ENCODE measurements at places on chromosomes 5 and 9.

DNA sequence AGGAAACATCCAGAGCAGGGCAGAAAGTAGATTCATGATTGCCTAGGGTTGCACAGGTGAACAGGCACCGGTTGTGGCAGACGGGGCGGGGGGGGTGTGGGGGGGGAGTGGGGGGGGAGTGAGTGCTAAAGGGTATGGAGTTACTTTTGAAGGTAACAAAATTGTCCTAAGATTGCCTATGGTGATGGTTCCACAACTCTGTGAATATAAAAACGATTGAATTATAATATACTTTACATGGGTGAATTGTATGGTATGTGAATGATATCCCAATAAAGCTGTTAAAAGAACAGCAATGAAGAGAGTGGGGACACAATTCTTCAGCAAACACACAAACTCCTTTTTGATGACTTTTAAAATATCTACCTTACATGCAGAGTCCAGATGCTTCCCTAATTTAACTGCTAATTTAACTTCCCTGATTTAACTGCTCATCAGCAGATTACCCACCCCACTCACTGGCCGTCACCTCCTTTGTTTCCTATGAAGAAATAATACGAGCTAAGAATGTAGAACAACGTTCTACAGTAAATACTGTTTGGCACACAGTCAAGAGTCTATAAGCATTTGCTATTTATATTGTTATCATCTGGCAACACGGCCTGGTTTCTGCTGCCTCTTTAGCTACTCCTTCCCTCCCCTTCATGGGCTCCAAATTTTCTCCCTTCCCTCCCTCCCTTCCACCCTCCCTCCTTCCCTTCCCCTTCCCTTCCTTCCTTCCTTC lies 83.5 kb downstream of the PTCH1 start:
- DNase-seq: no peak

- no peak for DNase-seq
Observed at GRCh38 chr5:65172486-65173129, 309.1 kb downstream of the ADAMTS6 start.

GRCh38 chr9:137085920-137086530 lies 760 bp upstream of the MAN1B1 start:
- no peak for DNase-seq

- DNase-seq: no peak
Observed at GRCh38 chr5:5025098-5025773, 114.9 kb upstream of the ADAMTS16 start.

GRCh38 chr5:147373328-147373727 lies 136.5 kb downstream of the DPYSL3 start:
- no peak for DNase-seq

DNA sequence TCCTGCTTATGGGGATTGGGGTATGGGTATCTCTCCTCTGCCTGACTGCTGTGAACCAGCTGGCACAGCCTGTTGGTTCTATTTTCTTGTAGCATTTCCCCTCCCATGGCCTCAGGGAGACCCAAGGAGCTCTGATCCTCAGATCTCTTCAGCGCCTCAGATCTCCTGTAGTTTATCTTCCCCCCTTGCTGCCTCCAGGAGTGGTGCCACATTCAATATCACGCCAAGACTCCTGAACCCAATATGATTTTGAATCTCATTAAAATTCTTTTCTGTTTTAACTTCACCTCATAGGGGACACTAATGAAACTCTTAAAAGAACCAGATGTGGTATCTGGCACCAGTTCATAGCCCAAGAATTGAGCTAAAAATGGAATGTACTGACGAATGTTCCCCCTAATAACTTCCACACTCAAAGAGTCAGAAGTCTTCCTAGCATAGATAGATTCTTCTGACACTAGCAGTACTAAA lies 59.6 kb upstream of the LIFR start:
- DNase-seq: no peak

- DNase-seq: no peak
Observed at GRCh38 chr9:88660611-88661010, 125.6 kb downstream of the NXNL2 start.

GRCh38 chr5:123810746-123811340 lies 298.9 kb downstream of the CSNK1G3 start:
- no peak for DNase-seq

- DNase-seq: no peak
Observed at GRCh38 chr9:131618071-131618479, 72.8 kb downstream of the PRRT1B start.

DNA sequence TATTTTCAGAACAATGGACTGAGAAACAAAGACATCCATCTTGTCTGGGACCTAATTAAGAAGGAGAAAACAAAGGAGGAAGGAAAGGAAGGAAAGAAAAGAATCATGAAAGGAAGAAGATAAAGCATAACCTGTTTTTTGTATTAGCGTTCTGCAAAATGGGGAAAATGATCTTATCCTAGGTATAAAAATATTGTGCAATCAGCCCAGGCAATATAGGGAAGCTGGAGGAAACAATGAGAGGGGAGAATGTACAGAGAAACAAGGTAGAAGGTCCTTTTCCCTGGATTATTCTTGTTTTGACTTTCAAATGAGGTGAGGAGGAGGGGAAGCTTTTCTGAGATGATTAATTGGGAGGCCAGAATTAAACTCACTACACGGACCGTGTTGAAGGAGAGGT lies 177.9 kb downstream of the COX7C start:
- DNase-seq: no peak

- DNase-seq: no peak
Observed at GRCh38 chr5:14464096-14464495, 117.5 kb upstream of the OTULINL start.

DNA sequence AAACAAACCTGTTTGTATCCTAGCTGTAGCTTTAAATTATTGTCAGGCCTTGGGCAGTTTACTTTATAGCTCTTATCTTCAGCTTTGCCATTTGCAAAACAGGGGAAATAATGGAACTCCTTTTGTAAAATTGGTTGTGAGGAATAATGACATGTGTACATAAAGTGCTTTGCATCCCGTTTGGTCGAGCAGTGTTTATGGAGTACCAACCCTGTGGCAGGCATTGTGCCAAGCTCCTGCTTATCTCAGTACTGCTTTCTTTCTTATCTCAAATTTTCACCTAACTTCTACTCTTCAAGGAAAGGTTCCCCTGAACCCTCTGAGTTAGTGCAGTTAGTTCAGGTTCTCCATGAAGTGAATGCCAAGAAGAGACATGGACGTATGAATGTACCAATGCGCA lies 9.4 kb upstream of the TENT2 start:
- DNase-seq: no peak

GRCh38 chr5:156888520-156888919 lies 38.4 kb downstream of the PPP1R2B start:
- DNase-seq: no peak

DNA sequence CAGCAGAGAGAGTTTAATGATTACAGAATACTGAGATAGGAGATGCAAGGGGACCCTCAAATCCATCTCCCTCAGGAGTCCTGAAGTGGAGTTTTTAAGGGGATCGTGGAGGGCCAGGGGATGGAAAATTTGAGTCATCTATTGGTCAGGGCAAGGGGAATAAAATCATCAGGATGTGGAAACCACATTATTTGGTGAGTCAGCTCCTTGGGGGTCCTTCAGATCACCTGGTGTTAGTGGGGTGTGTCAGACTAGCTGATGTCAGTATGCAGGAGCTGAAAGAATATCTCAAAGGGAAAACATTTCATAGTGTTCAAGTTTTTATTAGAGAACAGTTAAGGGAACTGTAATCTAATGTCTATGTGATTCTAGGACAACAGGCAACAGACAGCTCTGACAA lies 183.0 kb upstream of the FTMT start:
- DNase-seq: no peak

DNA sequence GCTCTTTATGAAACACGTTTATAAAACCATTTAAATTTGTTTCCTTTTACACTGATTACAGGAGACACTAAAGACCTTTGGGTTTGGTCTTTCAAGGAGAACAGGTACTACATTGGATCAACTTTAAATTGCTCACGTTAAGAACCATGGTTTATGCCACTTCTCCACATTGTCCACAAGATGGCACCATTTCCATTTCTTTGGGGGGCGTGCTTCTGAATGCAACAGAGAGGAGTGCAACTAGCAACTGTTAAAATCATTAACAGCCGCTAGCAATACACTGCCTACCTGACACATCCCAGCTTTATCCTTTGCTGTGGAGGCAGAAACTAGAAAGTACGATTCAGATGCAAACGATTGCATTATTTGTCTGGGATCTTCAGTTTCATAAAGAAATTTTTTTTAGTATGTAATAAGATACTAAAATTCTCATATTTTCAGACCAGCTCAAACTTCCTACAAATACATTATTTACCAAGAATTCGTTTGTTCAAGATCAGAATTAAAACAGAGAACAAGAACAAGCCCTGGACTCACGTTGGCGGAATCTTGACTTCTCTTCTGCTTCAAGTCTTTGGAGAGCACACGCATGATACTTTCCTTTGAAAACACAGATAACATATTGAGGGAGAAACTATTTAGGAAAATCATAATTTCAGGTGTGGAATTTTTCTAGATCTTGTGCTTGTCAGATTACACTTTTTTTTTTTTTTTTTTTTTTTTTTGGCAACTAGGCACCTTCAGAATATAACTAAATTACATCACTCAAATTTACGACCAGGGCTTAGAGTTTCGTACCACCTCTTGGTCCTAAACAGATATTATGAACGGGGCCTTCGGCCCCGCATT lies 702 bp downstream of the CDC20B start:
- no peak for DNase-seq

GRCh38 chr9:87290241-87291052 lies 207.2 kb upstream of the DAPK1 start:
- no peak for DNase-seq

DNA sequence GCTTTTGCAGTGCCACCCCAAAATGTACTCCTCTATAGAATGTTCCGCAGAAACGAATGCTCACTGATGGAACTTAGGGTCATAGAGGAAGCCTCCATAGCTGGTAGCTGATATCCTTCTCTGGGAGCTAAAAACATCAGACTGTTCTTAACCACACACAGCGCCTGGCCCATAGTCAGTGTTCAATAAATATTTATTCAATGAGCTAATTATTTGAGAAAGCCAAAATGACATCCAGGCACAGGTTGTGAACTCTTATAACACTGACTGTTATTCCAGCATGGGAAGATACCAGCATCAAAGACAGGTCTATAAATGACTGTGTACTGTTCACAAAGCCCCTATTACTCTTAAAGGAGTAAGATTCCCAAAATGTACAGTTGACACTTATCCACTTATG lies 12.9 kb downstream of the GDF9 start:
- DNase-seq: no peak

- DNase-seq: no peak
Observed at GRCh38 chr5:148394587-148395019, 10.8 kb downstream of the FBXO38 start.

- no peak for DNase-seq
Observed at GRCh38 chr9:98873951-98874371, 66.5 kb downstream of the GALNT12 start.

GRCh38 chr9:74083681-74084433 lies 413.3 kb upstream of the RORB start:
- DNase-seq: no peak

GRCh38 chr9:36125062-36125855 lies 11.3 kb upstream of the GLIPR2 start:
- no peak for DNase-seq

- DNase-seq: no peak
Observed at GRCh38 chr5:66959653-66960052, 236.9 kb downstream of the CD180 start.

DNA sequence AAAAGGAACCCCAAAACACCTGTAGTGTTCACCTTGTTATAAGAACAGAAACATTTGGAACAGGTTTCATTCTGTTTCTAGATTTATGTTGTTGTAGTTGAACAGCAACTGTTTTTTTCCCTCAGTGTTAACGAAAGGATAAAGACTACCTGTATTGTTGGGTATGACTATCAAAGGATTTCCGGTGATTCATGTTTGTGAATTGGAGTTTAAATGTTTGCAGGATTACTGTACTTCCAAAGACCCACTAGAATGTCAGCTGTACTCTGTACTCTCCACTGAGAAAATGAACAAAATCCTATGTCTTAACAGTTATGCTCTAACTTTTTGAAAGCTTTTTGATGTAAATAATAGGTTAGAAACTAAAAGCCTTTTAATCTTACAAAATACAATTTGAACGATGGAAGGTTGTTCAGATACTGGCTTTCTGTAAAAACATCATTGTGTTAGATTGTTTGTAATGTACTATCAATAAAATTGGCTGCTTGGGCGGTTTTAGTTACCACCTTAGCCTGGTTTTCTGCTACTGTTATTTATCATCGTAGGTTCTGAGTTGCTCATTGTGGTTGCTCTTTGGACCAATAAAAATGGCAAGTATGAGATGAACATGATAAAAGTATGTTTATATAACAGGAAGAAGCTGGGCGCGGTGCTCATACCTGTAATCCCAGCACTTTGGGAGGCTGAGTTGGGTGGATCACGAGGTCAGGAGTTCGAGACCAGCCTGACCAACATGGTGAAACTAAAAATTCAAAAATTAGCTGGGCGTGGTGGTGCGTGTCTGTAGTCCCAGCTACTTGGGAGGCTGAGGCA lies 44.1 kb downstream of the DCP2 start:
- no peak for DNase-seq

DNA sequence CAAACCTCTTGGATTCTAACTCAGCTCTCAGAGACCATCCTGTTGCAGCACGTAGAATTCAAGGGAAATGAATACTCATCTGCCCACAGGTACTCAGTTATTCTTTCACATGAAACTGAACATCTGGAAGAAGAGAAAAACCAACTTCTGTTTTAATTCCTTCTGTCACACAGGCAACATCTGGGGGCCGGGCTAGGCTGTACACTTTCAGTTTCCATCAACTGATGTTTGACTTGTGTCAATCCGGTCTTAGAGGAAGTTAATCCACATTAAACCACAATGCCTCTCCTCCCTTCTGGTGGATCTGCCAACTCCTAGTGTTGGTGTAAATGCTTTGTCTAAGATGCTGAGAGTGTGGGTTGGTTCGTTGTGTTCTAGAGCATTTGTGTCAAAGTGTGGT lies 17.6 kb downstream of the DMRT3 start:
- DNase-seq: no peak

- DNase-seq: no peak
Observed at GRCh38 chr9:92952906-92953610, 5.7 kb downstream of the FGD3 start.

GRCh38 chr9:134730011-134730760 lies 88.6 kb downstream of the COL5A1 start:
- DNase-seq: no peak

DNA sequence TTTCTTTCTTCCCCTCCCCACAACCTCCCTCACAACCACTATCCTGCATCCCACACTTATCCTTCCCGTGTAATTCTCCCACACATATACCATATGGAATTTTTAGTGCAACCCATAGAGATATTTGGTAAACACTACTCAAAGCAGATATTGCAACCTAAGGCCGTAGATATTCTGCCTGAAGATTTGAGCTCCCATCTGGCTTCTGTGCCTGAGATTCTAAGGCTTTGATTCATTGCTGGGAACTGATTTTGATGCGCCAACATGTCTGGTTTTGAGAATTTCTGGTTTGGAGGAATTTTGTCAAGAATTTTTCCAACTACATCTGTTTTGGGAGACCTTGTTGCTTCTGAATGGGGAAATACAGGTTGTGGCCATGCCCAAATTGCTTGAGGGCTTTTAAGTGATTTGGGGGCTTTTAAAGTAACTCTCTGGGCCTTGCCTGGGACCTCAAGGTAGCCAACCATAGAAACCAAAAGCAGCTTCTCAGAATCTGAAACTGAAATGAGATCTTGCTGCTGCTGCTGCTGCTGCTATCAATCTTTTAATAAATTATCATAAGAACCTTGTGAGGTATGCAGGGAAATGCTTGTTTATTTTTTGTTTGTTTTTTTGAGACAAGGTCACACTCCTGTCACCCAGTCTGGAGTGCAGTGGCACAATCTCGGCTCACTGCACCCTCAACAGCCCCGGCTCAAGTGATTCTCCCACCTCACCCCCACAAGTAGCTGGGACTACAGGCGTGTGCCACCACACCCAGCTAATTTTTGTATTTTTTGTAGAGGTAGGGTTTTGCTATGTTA lies 36.2 kb downstream of the PLAC8L1 start:
- DNase-seq: no peak
